ENCODE measurements at places on chromosomes 3 and 15.

- no peak for DNase-seq
These were observed 20.1 kb upstream of the MCF2L2 start for GRCh38 chr3:183448369-183449128.

DNA sequence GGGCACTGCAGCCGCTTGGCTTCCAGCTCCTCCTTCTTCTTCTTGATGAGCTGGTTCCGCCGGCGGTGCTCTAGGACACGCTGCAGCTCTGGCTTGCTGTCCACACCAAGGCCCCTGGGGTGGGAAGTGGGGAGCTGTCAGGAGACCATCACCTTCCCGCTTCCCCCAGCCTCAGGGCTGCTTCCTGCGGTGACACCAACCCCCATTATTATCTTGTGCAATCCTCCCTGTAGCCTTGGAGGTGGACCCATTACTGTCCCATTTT, 10.0 kb downstream of the FAM107A start:
- no peak for DNase-seq

GRCh38 chr3:110311541-110311940, 760.1 kb upstream of the NECTIN3 start:
- no peak for DNase-seq

DNA sequence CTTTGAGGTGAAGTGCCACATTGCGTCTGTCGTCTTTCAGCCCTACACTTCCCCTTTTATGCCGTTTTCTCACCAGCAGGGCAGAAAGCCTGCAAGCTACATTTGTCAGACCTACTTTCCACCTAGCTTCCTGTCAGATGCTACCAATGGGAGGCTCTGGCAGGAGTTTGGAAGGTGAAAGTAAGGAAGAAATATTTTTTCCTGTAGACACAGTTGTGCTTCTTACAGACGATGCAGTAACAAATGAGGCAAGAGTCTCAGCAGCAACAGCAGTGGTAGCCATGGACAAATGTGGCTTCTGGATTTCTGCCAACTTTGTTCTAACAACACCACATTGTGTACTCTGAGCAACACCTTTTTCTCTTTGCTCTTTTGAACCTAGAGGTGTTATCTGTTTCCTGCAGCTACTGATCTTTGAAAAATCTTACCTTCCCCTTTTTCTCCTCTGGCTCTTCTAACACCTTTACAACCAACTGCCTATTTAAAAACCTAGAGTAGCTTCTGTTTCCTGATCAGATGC, 70.6 kb upstream of the STT3B start:
- peak; percentile 7 for DNase-seq

DNA sequence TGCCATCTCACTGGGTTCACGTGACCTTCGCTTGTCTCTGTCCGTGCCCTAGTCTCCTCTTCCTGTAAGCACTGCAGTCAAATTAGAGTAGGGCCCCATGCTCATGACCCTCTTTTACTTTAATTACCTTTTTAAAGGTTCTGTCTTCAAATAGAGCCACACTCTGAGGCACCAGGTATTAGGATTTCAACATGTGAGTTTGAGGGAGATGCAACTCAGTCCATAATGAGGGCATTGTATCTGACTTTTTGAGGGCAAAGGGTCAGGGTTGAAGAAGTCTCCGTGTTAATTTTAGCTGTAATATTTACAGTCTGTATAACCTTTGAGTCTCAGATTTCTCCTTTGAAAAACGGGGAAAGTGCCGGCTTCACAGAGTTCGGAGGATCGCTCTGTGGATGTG, 82.9 kb downstream of the CHRNA7 start:
- DNase-seq = no peak

DNA sequence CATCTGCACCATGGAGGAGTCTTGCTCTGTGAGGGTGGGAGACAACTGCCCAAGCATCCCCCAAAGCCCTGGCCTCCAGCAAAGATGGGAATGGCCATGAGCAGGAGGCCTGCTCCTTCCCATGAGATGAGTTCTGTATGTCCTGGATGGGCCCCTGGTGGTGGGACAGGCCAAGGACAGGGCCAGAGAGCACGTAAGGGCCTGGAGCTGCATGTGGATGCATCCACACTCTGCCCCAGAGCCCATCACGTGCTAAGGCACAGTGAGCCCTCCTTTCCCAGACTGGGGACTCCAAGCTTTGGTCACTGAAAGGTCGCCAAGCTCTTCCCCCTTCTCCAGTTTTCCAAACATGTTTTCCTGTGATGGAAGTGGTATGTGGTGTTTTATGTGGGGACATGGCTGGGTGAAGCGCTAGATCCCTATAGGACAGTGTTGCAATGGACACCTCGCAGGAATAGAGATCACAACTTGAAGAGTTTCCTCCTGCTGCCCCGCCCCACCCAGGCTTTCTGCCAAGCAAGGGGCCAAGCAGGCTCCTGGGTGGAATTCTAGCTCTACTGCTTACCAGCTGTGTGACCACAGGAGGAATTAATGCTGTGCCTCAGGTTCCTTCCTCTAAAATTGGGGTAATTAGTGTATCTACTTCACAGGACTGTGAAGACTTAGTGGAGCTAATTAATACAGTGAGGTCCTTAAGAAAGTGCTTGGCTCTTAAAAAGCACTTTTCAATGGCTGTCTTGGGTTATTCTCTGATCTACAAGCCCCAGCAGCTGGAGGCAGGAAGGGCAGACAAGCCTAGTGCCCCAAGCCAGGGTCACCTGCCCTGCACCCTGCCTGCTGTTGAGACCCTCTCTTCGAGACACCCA, 106.4 kb upstream of the RPL32 start:
- DNase-seq = no peak

- DNase-seq = no peak
These were observed 1181.4 kb downstream of the ROBO2 start for GRCh38 chr3:78221300-78221699.

- DNase-seq = no peak
These were observed 581 bp downstream of the FAM131A start for GRCh38 chr3:184337981-184338380.

DNA sequence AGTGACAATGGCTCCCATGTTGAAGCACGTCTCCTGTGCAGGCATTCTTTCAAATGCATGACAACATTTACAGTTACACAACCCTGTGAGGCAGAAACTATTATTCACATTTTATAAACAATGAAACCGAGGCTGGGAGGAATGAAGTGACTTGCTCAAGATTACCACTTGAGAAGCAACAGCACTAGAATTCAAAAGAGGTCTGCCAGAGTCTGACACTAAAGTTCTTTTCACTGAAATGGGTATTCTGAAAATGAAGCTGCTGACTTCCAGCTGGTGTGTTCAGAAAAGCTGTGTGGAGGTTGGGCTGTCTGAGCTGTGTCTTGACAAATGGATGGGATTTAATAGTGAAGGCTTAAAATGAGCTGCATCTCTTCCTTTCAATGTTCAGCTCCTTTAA, 104.4 kb downstream of the THSD4 start:
- DNase-seq = no peak

GRCh38 chr15:40435710-40436089, 5.1 kb upstream of the BAHD1 start:
- DNase-seq = no peak

DNA sequence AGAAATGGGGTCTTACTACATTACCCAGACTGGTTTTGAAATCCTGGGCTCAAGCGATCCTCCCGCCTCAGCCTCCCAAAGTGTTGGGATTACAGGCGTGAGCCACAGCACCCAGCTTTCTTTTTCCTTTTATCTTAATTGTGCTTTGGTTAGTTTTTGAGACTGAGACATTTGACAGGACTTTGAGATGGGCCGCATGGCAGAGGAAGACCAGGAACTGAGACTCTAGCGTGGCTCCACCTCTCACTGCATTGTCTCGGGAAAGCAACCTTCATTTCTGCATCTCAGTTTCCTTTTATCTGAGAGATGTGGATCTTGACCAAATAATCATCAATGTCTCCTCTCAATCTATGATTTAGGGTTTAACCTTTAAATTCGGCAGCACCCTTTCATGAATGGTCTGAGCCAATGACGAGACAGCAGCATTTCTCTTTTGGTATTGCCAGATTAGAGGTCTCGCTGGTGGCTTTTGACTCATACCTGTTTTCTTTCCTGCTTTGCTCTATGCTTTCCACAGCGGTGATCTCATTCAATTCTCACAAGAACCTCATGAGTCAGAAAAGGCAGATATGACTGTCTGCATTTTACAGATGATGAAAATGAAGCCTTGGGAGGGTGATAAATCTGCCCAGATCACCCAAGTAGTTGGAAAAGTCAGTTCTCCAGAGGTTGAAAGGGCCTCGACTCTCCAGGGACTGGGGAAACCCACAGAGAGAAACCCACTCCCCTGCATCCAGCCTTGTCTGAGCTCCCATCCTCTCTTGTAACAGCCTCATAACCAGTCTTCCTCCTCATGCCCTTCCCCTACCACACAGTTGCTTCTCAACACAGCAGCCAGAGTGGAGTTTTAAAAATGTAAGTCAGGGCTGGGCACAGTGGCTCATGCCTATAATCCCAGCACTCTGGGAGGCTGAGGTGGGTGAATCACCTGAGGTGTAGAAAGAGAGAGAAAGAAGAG, 84.8 kb upstream of the FOXB1 start:
- DNase-seq = peak; percentile 44

DNA sequence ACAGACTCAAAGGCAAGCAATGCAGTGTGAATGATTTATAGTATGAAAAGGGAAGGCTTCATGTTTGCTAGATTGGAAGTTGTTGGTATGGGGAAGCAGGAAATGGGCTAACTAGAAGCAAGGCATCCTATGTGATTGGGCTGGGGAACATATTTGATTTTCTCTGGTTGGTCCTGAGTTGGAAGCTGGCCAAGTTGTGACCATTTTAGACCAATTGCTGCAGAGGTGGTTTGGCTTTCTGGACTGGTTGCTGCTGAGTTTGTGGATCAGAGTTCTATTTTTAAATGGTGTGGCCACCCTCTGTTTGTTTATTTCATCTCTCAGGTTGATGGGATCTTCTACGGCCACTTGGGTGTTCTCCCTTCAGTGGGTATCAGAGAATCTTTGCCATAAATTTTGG, 39.7 kb downstream of the NUDT16 start:
- no peak for DNase-seq

DNA sequence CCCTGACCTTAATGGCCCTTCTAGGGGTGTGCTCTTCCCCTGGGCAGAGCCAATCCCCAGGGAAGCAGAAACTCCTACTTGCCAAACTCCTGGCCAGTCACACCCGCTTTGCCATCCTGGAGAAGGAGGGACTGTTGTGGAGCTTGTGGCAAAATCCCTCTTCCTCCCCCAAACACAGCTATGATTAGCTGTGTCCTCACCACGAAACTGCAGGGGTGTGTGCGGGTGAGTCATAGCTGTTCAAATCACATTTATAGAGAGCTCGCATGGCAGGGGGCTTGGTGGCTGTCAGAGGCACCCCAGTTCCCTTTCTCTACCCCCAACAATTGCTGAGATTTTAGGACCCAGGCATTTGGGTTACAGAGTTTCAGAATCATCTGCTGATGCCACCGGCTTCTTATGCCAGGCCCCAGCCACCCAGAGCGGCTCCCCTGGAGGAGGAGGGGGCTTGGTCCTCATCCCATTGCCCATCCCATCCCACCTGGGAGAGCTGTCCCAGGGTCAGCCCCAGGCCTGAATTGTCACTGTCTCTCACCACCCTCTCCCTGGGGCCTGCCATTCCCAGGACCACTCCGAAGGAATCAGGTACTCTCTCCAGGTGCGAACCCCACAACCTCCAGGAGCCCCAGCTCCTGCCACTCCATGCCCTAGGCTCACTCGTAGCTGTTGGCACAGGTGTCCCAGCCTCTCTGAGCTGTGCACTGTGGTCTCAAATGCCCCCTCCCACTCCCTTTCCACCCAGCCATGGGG, 28.8 kb upstream of the MAGEF1 start:
- no peak for DNase-seq

- DNase-seq = no peak
These were observed 40.5 kb downstream of the TRAT1 start for GRCh38 chr3:108862865-108863798.

Measured in activated T-cell treated with anti-CD3 and anti-CD28 coated beads for 24 hours (primary cell).